ENCODE measurements at places on chromosomes 16 and 17.

DNA sequence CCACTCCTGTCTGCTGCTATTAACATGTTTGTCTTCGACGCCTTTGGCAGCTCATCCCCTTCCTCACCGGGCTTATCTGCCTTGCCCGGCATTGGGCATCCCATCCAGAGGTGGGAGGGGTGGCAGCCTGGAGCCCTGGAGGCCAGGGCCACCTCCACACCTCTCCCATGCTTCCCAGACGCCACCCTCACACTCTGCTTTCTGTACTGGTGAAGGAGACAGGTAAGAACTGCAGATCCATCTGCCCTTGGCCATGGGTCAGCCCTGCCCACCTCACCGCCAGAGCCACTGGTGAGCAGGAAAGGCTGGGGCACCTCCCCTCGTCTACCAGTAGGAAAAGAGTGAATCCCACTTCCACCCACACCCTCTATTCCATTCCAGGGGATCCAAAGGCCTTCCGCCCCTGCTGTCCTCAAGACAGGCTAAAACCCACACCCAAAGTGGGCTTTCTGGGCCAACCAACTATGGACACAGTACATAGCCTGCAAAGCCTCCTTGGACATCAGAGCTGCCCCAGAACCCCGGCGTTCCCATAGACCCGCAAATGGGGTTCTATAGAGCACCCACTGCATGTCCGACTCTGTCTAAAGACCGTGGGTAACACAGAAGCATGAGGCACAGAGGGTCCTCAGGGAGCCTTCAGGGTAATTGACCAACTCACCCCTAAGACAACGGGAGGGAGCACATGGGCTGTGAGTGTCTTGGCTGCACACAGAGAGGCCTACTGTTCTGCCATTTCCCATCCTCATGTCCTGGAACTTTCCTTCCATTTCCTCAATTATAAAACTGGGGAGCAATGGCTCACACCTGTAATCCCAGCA, 23.4 kb upstream of the RBFOX3 start:
- DNase-seq = no peak

GRCh38 chr16:74100395-74101326, 196.0 kb upstream of the PSMD7 start:
- no peak for DNase-seq

DNA sequence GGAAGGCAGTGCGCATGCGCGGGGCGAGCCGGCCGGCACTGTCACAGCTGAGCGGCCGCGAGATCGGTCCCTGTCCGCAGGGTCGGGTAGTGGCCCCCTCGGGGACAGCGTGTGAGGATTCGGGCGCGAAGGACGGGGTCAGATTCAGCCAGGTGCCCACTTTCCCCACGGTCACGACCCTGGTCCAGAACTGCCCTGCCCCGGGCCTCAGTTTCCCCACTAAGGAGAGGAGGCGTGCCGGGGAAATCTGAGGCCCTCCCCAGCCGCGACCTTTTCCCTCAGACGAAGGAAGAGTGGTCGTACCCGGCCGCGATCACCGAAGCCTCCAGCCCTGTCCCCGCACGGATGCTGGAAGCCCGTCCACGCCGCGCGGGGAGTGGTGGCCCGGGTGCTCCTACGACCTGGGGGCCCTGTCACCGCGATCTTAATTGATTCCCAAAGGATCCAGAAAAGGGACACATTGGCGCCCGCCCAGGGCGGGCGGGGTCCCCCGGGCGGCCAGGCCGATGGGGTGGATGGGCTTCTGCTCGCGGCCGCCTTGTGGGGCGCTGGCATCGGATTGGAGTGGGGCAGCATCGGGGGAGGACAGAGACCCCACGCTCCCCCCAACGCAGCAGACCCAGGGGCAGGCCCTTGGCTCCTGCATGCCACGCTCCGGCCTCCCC, 57.7 kb downstream of the SRL start:
- no peak for DNase-seq

- no peak for DNase-seq
Measured at GRCh38 chr17:29114141-29114540, 66.1 kb downstream of the MYO18A start.

DNA sequence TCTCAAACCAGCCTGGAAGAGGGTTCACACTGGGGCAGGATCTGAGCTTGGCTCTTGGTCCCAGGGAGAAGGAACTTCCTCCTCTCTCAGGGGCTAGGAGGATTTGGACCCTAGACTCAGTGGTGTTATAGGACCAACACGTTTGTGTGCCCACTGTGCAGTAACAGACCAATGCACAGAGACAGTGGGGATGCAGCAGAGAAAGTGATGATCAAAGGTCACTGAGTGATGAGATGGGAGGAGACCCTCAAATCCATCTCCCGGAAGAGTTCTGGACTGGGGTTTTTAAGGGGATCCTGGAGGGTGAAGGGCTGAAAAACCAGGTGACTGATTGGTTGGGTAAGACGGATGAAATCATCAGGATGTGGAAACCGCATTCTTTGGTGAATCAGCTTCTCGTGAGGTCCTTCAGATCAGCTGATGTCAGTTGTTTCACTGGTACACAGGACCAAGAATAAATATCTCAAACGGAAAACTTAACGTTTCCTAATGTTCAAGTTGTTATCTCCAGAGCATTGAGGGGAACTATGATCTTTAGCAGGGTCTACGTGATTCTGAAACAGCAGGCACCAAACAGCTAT, 3.3 kb upstream of the VAC14 start:
- no peak for DNase-seq

GRCh38 chr16:75803753-75804152, 77.5 kb upstream of the CPHXL start:
- DNase-seq = no peak

- DNase-seq = no peak
Measured at GRCh38 chr16:85678821-85679220, 9.9 kb downstream of the GINS2 start.

DNA sequence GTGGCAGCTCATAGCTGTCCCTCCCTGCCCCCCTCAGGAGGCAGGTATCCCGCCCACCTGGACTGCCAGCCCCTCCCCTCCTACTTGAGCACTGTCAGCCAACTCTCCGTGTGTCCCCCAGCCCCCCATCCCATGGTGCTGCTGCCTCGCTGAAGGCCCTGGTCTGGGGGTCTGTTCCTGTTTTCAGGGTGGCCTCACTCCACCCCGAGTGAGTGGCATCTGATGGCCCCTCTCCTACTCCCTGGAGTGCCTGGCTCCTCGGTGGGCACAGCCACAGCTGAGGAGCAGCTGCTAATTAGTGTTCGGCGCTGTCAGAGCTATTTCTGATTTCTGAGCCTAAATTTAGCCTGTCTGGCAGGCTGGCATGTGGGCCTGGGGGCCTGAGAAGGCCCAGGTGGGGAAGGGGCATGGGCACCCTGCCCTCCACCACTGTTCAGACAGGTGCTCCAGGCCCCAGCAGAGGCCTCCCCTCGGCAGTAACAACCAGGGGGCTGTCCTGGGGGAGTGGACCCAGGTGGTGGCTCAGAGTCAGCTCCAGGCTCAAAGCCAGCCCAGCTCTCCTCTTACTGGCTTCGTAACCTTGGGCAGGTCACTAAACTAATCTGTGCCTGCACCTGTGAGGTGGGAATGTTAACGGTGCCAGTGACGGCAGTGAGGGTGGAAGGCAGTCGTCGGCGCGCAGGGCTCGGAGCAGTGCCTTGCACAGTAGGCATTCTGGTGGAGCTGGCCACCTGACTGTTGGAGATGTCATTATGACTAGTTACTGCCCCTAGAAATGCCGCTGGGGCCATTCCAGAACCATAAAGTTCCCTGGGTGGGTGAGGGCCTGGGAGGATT, 6.5 kb downstream of the FMNL1 start:
- peak; percentile 38 for DNase-seq

- DNase-seq = no peak
Measured at GRCh38 chr16:46922239-46922638, 38.1 kb downstream of the GPT2 start.

DNA sequence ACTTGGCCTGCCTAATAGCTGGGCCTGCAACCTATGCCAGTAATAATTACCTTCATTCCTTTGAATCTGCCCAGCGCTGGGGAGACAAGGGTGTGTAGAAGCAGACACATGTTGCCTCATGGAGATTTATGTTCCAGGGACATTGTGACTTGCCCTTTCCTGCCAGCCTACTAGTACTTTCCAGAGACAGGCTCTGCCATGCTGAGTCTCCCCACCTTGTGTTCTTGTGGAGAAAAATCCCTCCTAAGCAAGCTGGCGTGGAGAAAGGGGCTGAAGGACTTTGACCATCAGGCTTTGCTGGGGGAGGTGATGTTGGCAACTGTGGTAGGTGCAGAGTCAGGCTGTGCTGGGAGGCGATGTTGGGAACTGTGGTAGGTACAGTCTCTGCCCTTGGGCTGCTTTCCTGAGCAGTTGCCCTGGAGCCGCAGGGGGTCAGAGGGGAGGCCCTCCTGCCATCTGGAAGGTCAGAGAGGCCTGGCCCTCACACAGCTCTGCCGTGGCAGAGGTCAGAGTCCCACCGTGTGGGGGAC, 4.0 kb downstream of the KSR1 start:
- no peak for DNase-seq

- no peak for DNase-seq
Measured at GRCh38 chr16:47734081-47734857, 273.1 kb downstream of the PHKB start.

- no peak for DNase-seq
Measured at GRCh38 chr16:73058616-73059409, 10.9 kb upstream of the ZFHX3 start.

GRCh38 chr17:67285360-67285759, 40.4 kb upstream of the HELZ start:
- no peak for DNase-seq

DNA sequence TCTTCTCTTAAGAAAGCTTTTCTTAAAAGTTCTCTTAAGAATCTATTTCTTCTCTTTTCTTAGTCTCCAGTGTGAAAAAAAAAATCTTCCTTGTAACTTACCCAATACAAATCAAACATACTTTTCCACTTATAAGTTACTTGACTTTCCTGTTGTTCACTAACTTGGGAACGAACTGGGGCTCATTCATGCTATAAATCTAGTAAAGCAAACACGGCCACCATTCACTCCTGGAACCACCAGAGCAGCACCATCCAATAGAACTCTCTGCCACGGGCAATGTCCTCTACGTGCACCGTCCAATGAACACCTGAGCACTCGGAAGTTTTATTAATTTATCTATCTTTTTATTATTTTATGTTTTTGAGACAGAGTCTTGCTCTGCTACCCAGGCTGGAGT, 20.8 kb downstream of the SRP68 start:
- DNase-seq = no peak

DNA sequence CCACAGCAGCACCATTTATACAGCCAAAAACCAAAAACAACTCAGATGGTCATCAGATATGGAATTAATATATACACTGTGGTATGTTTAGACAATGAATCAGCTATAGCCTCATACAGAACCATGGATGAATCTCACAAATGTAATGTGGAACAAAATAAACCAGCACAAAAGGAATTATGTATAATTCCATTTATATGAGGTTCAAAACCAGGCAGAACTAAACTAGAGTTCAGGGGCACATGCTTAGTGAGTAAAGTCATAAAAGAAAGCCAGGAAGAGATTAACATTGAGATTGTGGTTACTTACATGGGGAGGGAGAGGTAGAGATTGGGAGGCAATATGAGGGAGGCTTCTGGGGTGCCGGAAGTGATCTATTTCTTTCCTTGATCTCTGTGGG, 231.1 kb downstream of the COPRS start:
- DNase-seq = no peak

- no peak for DNase-seq
Measured at GRCh38 chr17:80646328-80646727, 101.7 kb downstream of the RPTOR start.

DNA sequence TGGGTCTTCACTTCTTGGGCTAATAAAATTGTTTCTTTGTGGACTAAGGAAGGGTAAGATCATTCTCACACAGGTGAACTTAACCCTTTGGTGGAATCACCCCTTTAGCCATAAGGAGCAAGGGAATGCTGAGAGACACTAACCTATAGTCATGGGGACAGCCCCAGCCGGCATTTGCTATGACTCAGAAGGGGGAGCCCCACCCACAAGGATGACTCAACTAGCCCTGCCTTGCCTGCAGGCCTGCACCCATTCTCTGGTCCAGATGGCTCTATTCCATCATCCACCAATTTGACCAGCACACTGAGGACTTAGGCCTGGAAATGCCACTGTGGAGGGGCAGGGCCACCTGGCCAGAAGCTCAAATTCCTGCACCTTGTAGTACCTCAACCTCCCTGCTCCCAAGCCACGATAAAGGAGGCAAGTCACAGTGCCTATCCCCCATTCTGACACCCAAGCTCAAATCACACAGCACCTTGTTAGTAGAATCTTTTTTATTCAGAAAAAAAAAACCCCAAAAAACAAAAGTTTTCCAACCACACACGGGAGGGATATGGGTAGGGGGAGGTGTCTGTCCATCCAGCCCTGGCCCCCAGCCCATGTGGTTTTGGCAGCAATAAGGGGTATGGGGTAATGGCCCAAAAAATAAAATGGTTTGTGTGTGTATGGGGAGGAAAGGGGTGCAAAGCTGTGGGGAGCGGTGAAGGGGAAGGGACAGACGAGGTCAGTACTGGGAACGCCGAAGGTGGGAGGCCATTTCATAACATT, 3.0 kb downstream of the PFN1 start:
- no peak for DNase-seq

- no peak for DNase-seq
Measured at GRCh38 chr17:80795754-80796153, 195.9 kb upstream of the CHMP6 start.

- DNase-seq = no peak
Measured at GRCh38 chr17:80248894-80249710, 11.6 kb upstream of the RNF213 start.

DNA sequence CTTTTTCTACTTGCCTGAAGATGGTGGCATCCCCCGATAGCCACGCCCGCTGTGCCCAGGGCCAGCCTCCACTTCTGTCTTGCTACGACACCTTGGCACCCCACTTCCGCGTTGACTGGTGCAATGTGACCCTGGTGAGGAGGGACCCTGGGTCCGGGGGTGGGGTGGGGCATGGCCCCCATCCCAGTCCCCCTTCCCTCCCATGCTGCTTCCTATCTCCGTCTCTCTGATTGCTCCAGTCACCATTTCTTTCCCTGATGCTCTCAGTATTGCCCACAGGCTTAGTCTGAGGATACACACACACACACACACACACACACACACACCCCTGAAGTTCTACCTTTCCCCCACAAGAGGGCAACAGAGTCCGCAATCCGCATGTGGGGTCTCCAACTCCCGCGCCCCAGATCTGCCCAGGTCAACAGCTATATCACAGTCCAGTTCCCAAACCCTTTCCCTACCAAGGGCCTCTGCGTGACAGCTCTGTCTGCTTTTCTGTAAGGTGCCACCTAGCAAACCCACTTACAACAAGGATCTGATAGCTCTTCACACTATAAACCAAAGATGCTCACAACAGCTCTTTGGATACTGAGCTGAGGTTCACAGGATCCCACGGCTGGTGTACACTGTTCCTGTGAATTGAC, 3.4 kb downstream of the SGCA start:
- DNase-seq = peak; percentile 17

GRCh38 chr17:63634816-63635215, 12.6 kb downstream of the MAP3K3 start:
- no peak for DNase-seq

GRCh38 chr17:8237175-8237574, 10.7 kb downstream of the CTC1 start:
- no peak for DNase-seq

DNA sequence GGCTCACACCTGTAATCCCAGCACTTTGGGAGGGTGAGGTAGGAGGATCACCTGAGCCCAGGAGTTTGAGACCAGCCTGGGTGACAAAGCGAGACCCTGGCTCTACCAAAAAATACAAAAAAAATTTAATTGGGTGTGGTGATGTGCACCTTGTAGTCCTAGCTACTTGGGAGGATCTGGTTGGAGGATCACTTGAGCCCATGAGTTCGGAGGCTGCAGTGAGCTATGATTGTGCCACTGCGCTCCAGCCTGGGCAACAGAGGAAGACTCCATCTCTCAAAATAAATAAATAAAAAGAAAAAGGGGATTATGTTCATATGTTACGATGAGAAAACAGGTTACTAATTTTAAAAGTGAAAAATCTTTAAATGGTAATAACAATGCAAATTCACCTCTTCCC, 996 bp downstream of the MLKL start:
- DNase-seq = peak; percentile 62

Data from T-helper 2 cell (primary cell).